ENCODE measurements at places on chromosomes 16 and 17.

- no peak for DNase-seq
Measured at GRCh38 chr16:48680881-48681280, 70.9 kb upstream of the N4BP1 start.

DNA sequence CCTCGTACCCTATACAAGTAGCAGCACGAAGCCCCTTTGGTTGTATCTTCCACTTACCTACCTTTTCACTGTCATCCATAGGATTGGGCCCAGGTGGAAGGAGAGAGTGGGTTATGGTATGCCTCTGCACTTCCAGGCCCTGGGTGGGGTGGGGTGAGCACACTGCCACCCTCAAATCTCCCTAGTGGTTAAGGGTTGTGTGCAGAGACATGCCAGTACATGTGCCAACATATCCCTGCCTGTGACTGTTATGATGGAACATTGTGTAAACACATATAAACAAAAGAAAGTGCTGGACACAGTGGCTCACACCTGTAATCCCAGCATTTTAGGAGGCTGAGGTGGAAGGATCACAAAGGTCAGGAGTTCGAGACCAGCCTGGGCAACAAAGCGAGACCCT lies 11.1 kb downstream of the HROB start:
- DNase-seq: no peak

GRCh38 chr16:69106491-69107315 lies 1.2 kb downstream of the HAS3 start:
- no peak for DNase-seq

GRCh38 chr17:58320163-58320558 lies 8.4 kb downstream of the TSPOAP1 start:
- no peak for DNase-seq

GRCh38 chr17:8188263-8188839 lies 1.6 kb downstream of the BORCS6 start:
- no peak for DNase-seq

DNA sequence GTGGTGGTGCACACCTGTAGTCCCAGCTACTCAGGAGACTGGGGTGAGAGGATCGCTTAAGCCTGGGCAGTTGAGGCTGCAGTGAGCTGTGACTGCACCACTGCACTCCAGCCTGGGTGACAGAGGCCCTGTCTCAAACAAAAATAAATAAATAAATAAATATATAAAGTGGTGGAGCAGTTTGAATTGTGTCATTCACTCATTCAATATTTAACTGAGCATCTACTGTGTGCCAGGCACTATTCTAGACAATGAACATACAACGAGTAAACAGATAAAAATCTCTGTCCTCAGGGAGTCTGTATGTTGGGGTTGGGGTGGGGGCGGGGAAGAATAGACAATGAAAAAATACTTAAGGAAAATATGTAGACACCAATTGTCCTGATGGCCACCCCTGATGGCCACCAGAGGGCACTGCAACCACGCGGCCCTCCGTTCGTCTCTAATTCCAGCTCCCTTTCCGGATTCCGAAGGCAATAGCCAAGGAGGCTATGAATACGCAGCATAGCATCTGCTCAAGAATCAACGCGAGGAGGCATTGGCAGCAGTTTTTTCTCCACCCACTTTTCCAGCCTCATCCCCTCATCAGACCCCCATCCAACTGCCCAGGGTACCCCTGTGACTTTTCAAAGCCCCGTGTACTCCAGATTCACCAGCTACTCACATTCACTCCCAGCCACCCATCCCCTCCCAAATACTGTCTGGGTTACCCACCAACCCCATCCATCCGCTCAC lies 21.4 kb downstream of the QPRT start:
- no peak for DNase-seq

GRCh38 chr17:15384142-15384787 lies 42.9 kb upstream of the TEKT3 start:
- DNase-seq: no peak

DNA sequence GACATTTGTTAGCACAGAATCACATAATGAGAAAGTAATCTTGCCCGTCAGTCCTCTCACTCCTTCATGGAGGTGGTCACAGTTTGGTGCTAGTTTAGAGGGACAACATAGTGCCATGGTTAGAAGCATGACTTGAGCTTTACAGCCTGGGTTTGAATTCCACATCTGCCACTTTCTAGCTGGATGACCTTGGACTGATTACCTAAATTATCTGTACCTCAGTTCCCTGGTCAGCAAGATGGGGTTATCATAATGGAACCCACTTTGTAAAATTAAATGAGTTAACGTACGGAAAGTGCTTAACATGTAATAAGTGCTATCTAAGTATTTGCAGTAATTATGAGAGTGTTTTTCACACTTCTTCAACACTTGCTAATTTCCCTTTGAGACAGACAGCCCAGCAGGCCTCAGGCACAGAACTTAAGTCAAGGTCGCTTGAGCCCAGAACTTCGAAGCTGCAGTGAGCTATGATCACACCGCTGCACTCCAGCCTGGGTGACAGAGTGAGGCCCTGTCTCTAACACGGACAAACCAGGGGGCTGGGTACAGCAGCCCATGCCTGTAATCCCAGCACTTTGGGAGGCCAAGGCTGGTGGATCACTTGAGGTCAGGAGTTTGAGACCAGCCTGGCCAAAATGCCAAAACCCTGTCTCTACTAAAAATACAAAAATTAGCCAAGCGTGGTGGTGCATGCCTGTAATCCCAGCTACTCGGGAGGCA lies 7.1 kb downstream of the VWA3A start:
- no peak for DNase-seq

GRCh38 chr17:11813871-11814270 lies 183.4 kb downstream of the ZNF18 start:
- no peak for DNase-seq

DNA sequence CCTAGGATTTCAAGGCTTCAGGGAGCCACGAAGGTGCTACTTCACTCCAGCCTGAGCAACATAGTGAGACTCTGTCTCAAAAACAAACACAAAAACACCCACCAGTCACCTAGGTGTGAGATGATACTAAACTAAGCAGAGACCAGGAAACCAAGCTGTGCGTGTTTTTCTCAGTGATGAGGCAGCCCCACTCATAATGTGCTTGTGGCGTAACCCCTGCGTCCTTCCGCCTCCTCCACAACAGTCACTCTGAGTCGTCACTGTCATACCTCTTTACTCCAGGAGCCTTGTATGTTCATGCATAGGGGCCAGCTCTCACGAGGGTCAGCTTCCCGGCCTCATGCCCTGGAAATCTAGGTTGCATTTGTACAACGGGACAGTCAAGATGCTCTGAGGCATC lies 31.1 kb upstream of the SLC47A1 start:
- DNase-seq: no peak

DNA sequence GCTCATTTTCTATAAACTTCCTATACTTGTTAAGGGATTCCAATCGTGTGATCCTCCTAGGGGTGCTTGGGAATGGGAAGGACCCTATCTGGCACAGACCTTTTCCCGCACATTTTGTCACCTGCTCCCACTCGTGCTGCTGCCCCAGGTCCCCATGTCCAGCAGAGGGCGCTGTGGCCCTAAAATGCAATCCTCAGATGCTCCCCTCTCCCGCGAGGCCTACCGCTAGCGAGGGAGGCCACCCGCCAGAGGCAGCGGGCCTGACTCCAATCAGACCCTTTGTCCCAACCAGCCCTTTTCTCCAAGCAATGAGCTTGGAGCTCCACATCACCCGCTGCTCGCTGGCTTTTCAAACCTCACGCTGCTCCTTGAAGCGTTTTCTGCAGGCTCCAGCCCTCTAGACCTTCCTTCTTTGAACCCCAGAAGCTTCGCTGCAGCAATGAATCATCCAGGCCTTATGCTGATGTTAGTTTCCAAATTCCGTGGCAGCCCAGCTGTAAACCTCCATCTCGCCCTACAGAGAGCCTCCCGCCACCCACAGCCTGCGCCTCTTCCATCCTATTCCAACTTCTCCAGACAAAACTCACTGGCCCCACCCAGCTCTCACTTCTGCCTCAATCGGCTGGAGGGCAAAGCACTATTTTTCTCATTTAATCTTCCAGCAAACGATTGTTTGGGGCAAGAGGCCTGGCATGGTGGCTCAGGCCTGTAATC lies 23.6 kb upstream of the FZD2 start:
- DNase-seq: no peak

DNA sequence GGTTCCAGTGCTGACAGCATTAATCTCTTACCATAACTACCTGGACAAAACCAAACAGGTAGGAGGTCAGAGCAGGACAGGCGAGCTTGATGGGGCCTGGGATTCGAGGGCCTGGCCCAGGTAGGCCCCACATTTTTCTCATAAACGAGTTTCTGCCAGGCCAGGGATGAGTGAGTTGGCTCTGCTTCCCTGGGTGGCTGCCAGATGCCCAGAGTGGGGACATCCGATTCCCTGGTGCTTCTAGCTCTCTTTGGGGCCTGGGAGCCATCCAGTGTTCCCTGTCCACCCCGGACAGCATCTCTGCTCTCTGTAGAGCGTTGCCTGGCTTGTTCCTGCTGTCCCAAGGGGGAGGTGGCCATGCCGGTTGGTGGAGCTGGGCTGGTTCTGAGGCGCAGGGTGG lies 25.1 kb downstream of the TSC2 start:
- no peak for DNase-seq

GRCh38 chr16:72847187-72848027 lies 200.5 kb downstream of the ZFHX3 start:
- DNase-seq: no peak

DNA sequence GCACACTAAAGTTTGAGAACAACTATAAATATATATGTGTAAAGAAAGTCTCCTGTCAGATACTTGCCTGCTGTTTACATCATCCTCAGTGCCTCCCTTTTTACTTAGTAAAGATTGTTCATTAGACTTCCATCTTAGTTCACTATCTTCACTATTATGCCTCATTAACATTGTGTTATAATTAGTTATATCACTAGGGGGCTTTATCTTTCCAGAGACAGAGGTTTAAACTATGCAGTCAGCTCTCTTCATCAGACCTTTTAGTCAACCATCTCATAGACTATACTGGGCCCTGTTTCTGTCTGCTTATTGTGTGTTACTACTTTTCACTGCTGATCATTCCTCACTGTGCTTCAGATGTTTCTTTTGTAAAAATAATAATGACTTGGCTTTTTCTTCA lies 630.8 kb upstream of the KIF2B start:
- no peak for DNase-seq

DNA sequence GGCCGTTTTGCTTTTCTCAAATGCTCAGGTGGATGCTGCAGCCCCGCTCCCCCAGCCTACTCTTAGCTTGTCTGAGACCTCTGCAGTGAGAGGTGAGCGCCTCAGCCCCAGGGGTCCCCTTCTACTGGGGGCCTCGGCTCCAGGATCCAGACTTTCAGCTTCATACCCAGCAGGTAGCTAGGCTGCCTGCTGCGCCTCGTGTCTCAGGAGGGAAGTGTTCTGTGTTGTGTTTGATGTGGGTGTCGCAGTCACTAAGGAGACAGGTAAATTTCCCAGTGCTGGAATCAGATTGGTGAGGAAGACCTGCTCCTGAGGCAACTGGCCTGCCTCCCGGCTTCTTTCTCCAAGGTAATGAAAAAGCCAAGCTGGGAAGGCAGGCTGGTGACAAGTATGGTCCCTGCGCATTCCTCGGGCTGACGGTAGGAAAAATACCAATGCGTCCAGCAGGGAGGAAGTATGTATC lies 604.0 kb upstream of the SALL1 start:
- no peak for DNase-seq

DNA sequence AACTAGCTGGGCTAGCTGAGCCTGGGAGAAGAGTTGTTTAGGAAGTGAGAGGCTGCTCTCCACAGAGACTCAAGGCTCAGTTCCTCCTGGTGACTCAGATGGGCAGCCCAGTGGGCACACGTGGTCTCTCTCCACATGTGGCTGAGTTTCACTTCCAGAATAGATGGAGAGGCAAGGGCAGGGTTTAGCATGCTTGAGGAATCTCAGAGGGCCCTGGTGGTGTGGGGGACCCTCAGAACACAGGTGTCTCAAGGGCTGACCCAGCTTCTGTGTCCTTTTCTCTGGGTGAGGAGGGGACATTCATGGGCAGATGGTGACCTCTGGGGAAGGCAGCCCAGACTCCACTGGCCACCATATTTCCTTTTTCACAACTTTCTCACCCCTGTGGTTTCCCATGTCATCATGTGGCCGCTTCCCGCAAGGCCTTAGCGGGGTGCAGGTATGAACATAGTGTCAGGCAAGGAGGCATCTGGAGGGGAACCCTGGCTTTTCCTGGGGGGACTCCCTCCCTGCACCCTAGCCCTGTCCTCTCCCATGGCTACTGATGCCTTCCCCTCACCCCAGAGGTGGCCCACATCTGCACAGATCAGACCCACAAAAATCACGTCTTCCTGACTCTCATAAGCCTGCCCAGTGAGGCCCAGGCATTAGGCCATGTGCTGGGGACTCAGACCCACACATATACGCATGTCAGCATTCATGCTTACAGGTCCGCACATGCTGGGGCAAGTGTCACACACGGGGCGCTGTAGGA lies 3.3 kb downstream of the GRN start:
- no peak for DNase-seq

GRCh38 chr17:18040261-18040858 lies 1.2 kb downstream of the GID4 start:
- no peak for DNase-seq

GRCh38 chr16:86901483-86901882 lies 323.1 kb downstream of the FOXL1 start:
- DNase-seq: no peak

GRCh38 chr17:40323391-40324381 lies 14.7 kb downstream of the RARA start:
- DNase-seq: no peak

DNA sequence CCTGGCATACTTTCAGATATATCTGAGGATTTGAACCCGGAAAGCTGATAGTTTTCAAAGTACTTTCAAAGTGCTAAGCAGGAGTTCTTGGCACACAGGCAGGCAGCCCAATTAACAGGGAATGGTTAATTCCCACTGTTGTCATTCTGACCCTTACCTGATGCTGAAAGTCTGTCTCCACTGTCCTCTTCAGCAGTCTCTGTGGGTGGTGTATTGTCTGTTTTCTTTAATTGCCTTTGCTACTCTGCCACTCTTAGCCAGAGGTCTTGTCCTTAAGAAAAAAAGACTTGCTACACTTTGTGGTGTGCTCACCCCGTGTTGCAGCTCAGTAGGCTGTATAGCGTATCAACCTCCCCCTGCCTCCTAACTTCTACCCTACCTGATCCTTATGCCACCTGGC lies 63.2 kb upstream of the SLC12A3 start:
- no peak for DNase-seq

DNA sequence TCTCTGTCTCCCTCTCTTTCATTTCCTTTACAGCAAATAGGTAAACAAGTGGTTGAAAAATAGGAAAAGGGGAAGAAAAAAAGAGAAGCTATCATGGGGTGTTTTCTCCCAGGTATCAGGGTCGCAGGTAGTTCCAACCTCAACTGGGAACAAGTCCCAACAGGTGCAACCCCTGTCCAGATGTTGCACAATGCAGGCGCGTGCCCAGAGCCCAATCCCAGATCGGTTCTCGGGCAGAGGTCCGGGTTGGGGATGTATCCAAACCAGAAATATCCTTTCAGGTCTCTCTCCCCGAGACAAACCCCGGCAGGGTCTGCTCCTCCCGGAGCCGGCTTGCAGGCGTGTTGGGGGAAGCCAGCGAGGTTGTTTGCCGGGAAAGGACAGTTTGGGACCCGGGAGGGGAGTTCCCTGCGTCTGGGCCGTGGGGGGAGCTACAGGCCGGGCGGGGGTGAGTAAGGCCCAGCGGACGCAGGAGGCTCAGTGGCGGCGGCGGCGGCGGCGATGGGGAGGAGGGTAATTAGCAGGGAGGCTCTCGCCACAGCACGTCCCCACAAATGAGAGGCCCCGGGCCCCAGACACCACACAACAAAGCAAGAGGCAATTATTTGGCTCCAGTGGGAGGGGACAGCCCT lies 21.2 kb upstream of the SP6 start:
- no peak for DNase-seq

GRCh38 chr17:21024024-21024423 lies 18.8 kb downstream of the USP22 start:
- no peak for DNase-seq

Data from cortex of kidney (tissue), 1 donor.